Activated T-cell treated with anti-CD3 and anti-CD28 coated beads for 1 hour (primary cell): ENCODE measurements at places on chromosomes 4 and X.

DNA sequence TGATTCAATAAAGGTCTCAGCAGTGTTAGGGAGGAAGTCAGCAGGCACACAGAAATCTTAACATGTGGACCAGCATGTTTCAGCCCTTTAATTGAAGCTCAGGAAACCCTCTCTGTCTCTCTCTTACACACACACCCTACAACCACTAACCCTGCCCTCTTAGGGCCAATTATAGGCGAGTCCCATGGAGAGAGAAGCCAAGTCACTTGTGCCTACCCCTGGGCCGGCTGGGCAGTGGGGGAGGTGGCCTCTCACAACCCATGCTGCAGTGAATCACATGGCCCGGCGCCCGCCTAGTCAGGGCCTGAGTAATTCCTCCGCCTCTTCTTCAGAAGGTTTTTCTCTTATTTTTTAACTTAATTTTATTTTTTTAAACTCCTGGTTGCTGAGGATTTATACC is 3.7 kb downstream of the FGD1 start:
- no peak for DNase-seq

DNA sequence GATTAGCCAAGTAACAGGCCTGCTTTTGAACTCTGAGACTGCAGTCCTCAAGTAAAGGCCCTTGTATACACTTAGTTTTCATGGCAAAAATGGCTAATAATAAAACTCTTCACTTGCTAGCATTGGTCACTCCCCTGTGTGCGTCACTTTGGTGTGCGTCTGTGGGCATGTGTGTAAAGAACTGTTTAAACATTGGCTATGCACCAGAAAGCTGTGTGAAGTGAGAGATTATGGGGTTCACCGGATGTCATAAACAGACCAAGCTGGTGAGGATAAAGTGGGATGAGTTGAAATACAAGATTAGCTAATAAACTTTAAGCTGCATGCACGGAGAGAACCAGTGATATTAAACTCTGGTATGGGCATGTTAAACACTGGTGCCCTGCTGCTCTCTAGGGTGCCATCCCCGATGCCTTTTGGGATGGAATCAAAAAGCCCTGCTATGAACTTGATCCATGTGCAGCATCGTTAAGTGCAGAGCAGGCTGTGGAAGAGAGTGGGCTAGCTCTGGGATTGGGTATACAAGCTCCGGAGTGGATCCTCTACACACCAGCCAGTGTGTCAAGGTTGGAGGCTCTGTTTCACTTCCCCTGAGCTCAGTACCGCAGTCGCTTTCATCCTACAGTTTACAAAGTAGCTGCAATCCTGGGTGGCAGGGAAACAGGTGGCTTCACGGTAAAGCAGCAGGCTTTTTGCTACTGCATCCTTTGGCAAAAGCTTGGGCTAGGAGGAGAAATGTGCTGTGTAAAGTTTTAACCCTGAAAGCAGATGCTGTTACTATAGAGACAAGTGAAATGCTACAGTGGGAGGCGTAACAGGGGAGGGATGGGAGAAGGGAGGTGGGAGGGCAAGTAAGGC is 108.3 kb upstream of the SLC4A4 start:
- DNase-seq: no peak

GRCh38 chr4:149595500-149595899 is 220.1 kb downstream of the IQCM start:
- no peak for DNase-seq

- no peak for DNase-seq
These were observed 123.2 kb upstream of the FAM9C start for GRCh38 chrX:13167481-13168231.

- no peak for DNase-seq
These were observed 1254.4 kb downstream of the PCDH7 start for GRCh38 chr4:31974490-31975002.

DNA sequence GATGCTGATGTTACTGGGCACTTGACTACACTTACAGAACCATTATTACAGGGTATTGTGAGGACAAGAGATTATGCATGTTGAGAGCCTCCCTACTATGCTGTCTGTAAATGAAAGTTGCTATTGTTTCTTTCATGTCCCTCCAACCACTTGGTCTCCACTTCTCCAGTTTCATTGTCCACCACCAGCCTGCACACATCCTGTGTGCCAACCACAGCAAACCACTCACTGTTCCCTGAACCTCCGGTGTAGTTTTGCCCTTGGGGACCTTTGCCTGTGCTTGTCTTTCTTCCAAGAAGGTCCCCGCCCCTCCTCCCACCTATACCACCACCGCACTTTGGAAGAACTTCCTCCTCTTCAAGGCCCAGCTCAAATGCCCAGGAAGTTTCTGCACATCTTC is 43.1 kb upstream of the AFF2 start:
- no peak for DNase-seq

- no peak for DNase-seq
These were observed 814 bp upstream of the RBM47 start for GRCh38 chr4:40630335-40631021.

- no peak for DNase-seq
These were observed 789.0 kb downstream of the TECRL start for GRCh38 chr4:63620271-63620670.

GRCh38 chr4:53767482-53767881 is 176.2 kb upstream of the LNX1 start:
- no peak for DNase-seq

- no peak for DNase-seq
These were observed 578.6 kb downstream of the PCDH7 start for GRCh38 chr4:31298737-31299136.

- no peak for DNase-seq
These were observed 252.3 kb downstream of the ARHGAP10 start for GRCh38 chr4:147984065-147984777.

DNA sequence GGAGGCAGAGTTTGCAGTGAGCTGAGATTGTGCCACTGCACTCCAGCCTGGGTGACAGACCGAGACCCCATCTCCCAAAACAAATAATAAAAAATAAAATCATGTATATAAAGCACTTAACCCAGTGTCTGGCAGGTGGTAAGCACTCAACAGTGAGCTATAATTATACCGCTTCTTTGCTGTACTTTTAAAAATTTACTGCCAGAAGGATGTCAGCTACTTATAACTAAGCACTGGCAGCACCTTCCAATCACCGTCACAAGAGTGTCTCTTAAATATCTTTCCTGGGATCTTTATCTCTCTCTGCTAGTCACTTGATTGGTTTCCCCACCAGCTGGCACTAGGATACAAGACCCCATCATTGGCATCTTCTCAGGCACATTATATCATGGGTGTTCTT is 53.9 kb upstream of the DAPP1 start:
- no peak for DNase-seq

DNA sequence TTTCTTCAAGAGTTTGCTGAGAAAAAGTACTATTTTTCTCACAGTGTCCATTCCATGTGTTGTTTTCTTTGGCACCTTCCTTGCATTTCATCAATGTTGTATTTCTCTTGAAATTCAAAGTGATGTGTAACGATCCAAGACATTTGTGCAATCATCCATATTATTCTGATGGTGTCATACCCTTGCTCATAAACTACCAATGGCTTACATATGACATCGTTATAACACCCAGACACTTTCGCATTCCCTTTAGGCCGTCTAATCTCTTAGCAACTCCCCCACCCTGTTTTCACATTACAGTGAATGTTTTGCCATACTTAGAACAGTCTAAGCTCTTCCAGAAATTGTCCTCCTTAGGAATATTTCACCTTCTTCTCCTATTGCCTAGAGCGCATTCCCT is 1779.0 kb downstream of the PCDH7 start:
- DNase-seq: no peak

DNA sequence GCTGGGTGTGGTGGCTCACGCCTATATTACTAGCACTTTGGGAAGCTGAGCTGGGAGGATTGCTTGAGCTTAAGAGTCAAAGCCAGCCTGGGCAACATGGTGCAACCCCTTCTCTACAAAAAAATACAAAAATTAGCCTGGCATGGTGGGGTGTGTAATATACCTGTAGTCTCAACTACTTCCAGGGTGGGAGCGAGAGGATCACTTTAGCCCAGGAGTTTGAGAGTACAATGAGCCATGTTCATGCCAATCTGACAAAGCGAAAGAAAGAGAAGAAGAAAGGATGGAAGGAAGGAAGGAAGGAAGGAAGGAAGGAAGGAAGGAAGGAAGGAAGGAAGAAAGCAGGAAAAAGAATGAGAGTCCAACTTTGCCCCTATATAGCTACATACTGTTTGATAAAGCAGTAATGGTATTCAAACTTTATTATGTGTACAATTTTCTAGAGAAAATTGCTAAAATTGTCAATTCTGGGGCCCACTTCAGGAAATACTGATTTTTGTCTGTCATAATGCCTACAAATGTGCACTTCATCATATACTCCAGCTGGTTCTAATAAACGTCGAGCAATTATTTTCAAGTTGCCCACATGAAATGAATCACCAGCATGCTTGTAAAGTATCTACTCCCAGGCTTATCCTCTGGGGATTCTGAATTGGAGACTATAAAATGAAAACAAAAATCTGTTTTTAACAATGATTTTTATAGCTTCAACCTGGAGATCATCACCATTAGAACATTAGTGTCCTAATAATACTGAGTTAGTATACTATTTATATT is 132.3 kb downstream of the NDST4 start:
- no peak for DNase-seq

DNA sequence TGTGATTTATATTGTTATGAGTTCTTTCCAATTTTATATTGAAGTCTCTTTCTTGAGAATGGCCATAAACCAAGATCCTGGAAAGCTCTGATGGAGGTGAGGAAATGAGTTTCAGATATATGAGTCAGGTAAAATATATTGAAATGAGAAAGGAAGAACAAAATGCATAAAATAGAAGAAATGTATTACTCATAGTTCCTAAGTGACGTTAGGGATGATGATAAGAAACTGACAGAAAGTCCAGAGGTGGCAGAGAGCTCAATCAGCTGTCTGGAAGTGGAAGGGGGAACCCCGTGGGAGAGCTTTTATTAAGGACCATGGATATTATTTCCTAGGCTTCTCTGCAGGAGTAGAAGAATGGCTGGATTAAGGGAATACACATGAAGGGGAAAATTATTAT is 24.6 kb downstream of the UGT2B7 start:
- no peak for DNase-seq

DNA sequence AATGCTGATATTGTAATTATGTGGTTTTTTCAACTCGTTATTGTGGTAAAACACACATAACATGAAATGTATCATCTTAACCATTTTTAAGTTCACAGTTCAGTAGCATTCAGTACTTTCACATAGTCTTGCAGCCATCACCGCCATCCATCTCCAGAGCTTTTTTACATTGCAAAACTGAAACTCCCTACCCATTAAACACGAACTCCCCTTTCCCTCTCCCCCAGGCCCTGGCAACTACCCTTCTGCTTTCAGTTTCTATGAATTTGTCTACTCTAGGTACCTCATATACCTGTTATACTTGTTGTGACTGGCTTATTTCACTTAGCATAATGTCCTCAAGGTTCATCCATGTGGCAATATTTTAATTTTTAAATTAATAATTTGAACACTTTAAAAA is 380.6 kb downstream of the MAPK10 start:
- DNase-seq: no peak

DNA sequence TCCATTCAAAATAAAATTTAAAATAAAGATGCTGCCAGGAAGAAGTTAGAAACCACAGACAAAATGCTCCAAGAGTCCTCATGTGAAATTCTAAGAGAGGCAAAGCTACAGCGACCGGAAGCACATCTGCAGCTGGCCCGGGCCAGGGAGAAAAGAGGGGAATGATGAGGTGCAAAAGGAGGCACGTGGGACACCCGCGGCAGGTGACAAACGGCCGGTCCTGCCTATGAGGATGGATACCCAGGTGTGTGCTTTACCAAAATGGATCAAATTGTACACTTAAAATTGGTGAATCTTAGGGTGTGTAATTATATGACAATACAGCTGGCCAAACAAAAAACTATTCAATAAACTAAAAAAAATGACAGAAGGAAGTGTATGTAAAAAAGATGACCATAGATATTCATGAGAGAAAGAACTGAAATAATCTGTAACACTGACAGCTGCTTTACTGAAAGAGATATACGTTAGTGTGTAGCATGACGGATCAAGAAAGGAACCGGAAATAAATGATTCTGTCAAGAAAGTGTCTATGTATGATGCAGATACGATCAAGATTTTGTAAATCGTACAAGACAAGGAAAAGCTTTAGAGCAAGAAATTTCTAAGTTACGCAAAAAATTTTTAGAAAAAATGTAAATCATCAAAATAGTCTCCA is 29.5 kb downstream of the PPP2R3B start:
- DNase-seq: no peak

- DNase-seq: no peak
These were observed 54.5 kb upstream of the EXOC1L start for GRCh38 chr4:55765070-55765469.

DNA sequence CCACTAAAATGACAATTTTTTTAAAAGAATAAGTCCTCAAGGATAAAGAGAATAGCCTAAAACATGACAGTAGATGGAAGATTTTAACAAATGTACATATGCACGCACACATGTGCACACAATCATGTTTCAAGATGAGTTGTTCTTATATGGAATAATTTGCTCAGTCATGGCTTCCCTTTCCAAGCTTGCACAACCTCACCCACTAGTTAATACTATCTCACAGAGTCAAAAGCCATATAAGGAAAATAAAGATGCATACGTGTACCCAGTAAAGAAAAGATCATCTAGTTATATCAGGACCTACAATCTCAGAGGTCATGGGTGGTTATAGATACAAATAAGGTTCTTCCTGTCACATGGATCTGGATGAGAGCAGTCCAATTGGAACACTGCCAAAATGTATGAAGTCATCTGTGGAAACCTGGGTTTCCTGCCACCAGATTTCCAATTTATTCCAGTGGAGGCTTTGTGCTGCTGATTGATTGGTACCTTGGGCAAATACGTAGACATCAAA is 56.1 kb downstream of the FAM13A start:
- no peak for DNase-seq

DNA sequence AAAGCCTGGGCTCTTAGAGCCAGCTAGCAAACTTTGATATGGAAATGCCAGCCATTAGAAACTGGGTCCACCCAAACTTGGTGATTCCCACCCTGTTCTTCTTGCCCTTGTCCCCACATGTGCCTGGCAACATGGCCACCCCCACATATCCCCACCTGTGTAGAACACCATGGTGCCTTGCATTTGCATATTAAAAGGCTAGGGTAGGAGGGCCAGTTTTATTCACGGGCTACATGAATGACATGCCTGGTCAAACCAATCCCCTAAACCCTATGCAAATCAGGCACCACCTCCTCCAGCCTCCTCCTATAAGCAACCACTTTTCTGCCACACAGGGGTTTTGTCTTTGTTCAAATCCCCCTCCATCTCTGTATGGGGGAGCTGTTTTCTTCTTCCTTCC is 104.9 kb downstream of the CLNK start:
- DNase-seq: no peak

DNA sequence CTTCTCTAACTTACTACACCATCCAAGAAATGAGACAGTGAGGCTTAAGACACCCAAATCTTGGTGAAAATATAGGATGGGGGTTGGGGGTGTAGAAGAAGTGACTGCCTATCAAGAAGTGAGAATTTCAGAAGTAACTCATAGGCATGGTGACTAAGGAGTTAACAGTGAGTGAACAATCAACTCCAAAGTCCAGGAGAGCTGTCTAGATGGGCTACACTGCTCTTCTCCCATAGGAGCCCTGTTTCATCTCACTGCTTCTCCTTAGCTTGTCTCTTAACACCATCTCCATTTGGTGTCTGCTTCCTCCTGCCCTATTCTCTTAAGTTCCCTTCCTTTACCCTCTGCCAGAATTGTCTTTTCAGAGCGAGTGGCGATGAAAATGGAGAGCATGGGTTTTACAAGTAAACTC is 22.7 kb downstream of the FABP2 start:
- no peak for DNase-seq
